Heart right ventricle (tissue), 16 donors: ENCODE measurements at places on chromosomes 2 and 18. TPM values are rescaled to one million over a fixed set of nuclear protein-coding genes. Genes with fewer than 3 reads are reported as not detected.

Gene TEX44
- total RNA-seq = not detected

Gene C2orf78
- not detected for total RNA-seq

Gene MAP4K3
- 46.7 TPM for total RNA-seq

Gene ERICH2
- total RNA-seq = 0.61 TPM

Gene FN1
- total RNA-seq = 133 TPM

Gene TBC1D8
- 42.6 TPM for total RNA-seq
